ENCODE measurements at places on chromosomes 16 and 17.

GRCh38 chr16:78988361-78988969 lies 612.1 kb downstream of the MAF start:
- DNase-seq, result no peak

DNA sequence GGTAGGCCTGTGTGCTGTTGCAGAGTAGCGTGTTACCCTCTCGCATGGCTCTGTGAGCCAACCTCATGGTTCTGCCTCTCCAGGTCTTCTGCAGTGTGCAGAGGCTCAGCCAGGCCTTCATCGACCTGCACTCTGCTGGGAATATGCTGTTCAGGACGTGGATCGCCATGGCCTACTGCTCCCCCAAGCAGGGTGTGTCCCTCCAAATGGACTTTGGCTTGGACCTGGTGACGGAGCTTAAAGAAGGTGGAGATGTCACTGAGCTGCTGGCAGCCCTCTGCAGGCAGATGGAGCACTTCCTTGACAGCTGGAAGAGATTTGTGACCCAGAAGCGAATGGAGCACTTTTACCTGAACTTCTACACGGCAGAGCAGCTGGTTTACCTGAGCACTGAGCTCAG lies 75.8 kb upstream of the ENDOV start:
- DNase-seq, result no peak

GRCh38 chr16:10859658-10860057 lies 17.3 kb upstream of the CIITA start:
- no peak for DNase-seq

- no peak for DNase-seq
Measured at GRCh38 chr16:15873301-15873700, 15.1 kb downstream of the CEP20 start.

GRCh38 chr16:89365044-89365467 lies 125.3 kb downstream of the ANKRD11 start:
- DNase-seq, result peak; percentile 55

- DNase-seq, result no peak
Measured at GRCh38 chr16:35364263-35364662, 1904.9 kb downstream of the TP53TG3F start.

DNA sequence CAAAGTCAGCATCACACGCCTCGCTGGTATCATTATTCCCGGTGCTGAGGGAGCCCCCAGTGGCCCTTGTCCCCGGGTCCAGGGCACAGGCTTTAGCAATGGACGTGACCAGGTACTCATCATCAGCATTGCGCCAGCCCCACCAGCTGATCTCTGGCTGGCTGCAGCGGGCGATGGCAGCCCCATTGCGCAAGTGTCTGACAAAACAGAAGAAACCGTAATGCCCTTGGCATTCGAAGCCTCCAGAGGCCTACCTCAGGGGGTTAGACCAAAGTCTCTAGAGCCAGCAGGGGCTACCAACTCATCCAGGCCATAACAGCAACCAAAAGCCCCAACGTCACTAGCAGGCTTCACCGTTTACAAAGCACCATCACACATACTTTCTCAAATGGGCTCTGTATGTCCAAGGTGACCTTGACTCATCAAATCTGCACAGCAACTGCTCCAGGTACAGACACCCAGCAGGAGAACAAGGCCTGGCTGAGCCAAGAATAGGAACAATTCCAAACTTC lies 7.3 kb downstream of the MTMR4 start:
- no peak for DNase-seq

DNA sequence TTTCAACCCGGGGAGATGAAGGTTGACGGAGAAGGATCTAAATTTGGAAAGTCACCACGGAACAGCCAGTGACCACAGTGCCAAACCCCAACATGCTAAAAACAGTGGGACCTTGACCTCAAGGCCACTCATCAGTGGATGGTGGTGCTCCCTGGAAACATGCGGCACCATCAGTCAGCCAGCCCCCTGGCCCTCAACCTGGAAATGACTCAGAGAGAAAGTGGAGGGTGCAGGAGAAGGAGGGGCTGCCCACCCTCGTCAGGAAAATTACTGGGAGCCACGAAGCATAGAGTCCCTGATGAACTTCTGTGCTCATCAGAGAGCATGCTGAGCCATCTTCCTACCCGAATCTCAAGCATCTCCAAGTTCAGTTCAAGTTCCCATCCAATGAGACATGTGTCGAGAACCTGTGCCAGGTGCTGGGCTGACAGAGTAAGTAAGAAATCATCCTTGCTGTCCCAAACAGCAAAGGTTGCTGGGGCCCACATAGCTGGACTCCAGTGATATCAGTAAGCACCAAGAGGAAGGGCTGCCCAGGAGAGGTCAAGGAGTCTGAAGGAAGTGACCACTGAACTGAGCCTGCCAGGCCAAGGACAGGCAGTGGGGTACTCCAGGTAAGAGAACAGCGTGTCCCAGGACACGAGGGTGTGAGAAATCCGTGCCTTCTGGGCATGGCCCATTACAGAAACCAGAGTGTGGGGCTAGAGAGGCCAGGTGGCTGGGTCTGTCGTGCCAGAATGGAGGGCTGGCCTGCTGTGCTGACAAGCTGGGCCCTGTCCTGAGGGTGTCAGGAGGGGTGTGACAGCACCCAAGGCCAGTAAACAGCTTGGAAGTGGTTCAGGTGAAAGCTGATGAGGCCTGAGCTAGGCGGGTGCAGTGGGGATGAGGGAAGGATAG lies 5.2 kb downstream of the PECAM1 start:
- peak; percentile 83 for DNase-seq

DNA sequence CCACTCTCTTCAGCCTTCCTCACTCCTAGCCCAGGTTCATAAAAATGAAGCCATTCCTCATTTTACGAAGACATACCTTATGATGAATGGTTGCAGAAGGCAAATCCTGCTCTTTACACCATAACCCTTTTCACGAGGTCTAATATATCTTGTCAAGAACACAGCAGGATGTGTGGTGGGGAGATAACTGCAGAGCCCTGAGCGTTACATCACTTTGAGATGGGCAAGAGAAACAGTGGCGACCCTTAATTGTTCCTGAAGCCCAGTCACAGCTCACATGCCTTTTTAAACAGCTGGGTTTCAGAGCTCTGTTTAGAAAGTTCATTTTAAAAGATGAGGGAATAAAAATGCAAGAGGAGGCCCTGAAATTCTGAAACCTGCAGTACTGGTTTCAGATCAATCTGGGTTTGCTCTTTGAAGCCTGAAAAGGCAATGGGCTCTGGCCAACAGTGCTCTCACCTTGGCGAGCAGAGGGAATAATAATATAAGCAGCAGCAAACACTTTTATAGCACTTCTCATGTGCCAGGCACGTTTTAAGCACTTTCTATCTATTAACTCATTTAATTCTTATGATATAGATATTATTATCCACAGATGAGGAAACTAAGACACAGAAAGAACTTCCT lies 2.9 kb downstream of the FAM117A start:
- no peak for DNase-seq

DNA sequence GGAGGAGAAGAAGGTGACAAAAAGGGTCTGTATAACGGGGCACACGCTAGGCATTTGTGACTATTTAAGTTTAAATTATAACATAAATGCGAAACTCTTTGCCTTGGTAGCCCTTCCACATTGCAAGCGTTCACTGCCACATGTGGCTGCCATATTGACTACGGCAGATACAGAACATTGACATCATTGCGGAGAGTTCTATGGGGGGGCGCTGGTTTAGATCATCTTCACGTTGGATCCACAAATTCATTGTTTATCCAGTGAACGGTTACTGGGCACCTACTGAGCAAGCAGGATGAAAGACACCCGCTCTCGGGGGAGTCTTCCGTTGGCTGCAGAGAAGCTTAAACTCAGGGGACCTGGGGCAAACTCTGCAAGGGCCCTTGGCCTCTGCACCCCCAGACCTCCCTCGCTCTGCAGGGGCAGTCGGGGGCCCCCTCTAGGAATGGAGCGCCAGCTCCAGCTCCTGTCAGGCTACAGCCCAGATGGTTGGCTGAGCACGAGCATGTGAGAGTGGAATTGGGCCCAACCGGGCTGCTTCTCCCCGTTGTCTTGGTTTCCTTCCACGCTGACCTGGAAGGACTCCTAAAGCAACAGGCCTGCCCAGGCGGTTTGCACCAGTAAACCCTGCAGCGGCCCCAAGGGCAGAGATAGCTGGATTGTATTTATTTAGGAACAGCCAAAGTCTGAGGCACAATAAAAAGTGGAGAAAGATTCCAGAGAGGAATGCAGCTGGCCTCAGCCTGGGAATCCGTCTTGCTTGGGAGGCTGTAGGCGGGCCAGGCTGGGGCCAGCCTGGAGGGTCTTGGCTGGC lies 172.2 kb downstream of the SEC14L1 start:
- peak; percentile 78 for DNase-seq

DNA sequence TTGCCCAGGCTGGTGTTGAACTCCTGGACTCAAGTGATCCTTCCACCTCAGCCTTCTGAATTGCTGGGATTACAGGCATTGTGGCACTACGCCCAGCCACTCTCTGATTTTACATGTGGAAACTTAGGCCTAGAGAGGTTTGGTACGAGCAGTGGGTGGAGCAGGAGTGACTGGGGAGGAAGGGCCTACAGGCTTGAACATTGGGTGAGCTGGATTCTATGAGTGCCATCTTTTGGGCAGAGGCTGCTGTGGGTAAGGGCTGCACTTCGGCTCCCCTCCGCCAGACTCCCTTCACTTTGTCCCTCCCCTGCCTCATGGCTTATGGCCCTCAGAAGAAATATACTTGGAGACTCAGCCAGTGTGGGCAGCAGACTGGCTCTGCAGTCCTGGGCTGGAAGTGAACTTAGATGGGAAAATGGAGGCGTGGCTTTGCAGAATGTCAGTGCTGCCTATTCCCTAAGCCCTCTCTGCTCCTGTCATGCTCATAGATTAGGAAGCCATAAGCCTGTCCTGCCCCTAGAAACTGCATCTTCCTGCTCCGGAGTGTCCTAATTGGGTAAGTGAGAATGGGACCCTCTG lies 9.5 kb upstream of the MRC2 start:
- DNase-seq, result peak; percentile 49

DNA sequence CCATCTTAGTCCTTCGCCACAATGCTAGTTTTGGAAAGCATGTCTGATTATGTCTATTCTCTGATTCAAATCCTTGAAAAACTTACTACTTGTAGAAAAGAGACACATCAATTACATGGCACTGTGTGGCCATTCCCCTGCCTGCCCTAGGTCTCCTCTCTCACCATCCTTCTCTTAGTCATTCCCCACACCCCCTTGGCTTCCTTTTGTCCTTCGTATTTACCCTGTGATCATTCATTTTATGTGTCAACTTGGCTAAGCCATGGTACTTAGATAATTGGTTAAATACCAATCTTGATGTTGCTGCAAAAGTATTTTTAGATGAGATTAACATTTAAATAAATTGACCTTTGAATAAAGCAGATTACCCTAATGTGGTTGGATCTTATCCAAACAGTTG lies 122.9 kb upstream of the CDH11 start:
- no peak for DNase-seq

GRCh38 chr16:66050991-66051390 lies 315.5 kb upstream of the CDH5 start:
- DNase-seq, result no peak

GRCh38 chr17:74303305-74303704 lies 22.7 kb upstream of the KIF19 start:
- no peak for DNase-seq

DNA sequence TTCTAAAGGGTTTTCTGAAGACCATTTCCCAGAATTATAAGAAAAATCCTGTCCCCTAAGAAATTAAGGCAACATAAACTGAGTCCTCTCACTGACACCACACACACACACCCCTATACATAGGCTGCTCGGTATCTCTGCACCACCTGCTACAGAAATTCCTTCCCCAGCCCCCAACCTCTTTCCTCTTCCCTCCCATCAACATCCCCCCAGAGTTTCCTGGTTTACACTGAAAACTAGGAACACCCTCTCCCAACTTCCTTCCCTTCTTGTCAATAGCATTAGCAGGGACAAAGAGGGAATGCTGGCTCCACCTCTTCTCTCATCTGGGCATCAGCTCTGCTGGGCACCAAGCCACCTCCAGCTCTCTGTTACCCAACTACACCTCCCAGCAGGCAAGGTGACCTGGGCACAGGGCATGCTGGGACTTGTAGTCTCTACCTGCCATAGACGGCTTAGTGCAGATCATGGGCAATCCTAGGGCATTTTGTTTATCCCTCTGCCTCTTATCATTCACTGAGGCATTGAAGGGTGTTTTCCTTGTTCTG lies 15.7 kb downstream of the CAVIN1 start:
- DNase-seq, result peak; percentile 56

- DNase-seq, result no peak
Measured at GRCh38 chr16:85950136-85950918, 51.4 kb downstream of the IRF8 start.

DNA sequence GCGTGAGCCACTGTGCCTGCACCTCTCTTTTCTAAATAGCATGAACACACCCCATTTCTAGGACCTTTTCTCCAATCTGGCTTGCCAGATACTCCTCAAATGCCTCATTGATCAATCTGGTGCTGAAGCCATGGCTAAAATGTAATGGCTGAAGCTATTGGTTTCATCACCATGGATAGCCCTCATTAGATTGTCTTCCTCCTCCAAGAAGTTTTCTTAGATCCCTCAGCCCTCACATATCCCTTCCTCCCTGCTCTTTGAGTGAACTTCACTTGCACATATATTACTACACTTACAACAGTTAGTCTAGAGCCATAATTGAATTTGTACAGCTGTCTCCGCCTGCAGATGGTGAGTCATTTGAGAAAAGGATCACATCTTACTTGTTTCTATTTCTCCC lies 77.9 kb upstream of the TOX3 start:
- no peak for DNase-seq

- no peak for DNase-seq
Measured at GRCh38 chr16:3059723-3060242, 5.7 kb upstream of the IL32 start.

- peak; percentile 67 for DNase-seq
Measured at GRCh38 chr17:14510136-14510535, 209.3 kb downstream of the HS3ST3B1 start.

- DNase-seq, result no peak
Measured at GRCh38 chr17:58291246-58291645, 10.5 kb upstream of the MPO start.

DNA sequence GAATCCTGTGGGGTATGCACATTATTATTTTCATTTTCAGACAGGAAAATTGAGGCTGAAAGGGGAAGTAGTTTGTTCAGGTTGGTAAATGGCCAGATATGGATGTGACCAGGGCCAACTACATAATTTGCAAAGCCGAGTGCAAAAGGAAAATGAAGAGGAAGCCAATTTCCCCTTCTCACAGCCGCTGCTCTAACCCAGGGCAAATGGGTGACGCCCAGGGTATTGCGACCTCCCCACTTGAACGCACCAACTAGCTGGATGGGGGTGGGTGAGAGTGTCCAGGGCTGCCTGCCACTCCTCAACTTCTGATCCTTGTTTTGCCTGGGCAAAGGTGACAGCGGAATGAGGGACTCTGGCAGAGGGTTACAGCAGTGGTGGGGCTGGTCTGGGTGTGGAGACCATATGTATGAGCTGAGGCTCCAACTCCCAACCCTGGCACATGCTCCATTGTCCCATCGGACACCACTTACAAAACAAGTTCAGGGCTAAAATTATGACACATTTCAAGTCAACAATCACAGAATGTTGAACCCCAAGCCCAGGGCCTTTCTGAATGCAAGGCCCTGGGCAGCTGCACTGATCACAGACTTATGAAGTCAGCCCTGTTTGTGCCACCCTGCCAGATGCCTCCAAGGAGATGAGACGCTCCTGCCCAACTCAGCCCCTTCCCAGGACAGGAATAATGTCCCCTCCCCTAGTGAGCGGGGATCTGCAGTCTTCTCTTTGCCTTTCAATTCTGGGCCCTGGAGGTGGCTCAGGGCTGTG lies 1.7 kb downstream of the ANKRD40CL start:
- no peak for DNase-seq

Measured in GM03348 (cell line).